Activated effector memory CD4-positive, alpha-beta T cell treated with Interleukin-2 at 50 U/mL for 16 hours (primary cell): ENCODE measurements at places on chromosomes 2 and 18.
A peak's percentile ranks its signal among the peaks of the same experiment; 100 is the strongest.

GRCh38 chr2:130334026-130334425 is 8.7 kb upstream of the IMP4 start:
- no peak for DNase-seq

GRCh38 chr2:8981876-8982275 is 21.6 kb downstream of the MBOAT2 start:
- DNase-seq = no peak

DNA sequence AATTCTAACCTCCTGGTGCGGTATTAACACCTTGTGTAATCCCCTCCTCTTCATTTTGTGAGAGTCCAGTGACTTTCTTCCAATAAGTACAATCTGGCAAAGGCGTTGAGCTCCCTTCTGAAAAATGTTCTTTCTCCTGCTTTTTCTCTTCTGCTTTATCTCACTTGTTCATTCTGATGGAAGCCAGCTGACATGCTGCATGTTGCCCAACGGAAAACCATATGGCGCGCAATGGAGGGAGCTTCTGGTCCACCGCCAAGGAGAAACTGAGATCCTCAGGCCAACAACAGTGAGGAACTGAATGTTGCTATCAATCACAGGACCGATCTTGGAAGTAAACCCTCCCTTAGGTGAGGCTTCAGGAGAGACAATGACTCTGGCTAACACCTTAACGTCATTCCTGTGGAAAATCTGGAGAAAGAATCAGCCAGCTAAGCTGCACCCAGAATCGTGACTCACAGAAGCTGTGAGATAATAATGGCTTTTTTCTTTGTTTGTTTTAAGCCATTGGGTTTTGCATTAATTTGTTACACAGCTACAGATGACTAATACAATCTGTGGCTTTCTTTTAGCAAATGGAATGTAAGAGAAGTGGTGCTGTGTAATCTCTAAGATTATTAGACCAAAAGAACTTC is 1323.9 kb upstream of the DDX18 start:
- no peak for DNase-seq

DNA sequence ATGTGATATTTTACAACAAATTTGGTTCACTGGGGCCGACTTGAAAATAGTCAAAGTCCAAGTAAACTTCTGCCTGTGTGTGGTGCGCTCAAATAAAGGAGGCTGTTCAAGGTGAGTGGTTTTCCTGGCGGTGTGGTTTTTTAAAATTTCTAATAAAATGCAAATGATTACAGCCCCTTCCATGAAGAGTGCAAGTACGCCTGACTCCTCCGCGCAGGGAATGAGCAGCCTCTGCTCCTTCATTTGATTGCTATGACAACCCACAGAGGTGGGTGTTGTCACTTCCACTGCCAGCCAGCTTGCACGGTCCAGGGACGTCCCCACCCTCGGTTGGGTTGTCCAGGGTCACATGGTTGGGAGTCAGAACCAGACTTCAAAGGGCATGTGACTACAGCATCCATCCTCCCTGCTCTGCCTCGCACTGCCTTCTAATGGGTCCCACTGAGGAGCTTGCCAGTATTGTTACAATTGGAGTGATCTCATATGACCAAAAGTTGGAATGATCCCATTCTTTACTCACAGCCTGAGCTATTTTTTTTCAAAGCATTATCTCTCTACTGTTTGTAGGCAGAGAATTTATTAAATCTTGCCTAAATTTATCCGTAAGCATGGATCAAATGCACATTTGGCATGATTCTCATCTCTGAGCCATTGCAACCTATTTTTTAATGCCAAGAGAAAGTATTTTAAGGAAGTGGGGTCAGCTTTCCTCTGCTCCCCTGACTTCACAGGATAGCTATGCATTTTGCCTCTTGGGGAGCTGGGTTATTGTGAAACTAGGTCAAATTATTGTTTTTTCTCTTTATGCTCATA is 121.3 kb downstream of the AGAP1 start:
- DNase-seq = no peak

DNA sequence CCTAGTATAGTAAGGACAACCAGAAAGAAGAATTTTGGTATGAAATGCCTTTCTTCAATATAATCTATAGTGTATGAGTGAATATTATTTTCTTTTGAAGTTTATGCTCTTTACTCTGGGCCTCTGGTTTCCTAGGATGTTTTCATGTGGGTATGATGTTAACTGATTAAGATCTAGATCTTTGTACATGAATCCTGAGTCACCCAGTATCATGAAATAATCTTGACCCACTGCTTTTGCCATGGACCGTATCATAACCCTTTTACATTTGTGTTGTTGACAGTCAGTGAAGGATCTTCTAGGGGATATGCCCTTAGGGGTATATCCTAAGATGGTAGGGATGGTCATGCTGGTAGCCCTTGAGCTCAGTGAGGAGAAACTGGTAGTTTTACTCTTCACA is 100.3 kb downstream of the RAB3GAP1 start:
- no peak for DNase-seq

GRCh38 chr2:181252262-181253148 is 204.7 kb upstream of the ITGA4 start:
- no peak for DNase-seq

GRCh38 chr2:130776550-130776949 is 21.2 kb downstream of the AMER3 start:
- no peak for DNase-seq

GRCh38 chr2:143575340-143575739 is 446.1 kb downstream of the ARHGAP15 start:
- DNase-seq = no peak

DNA sequence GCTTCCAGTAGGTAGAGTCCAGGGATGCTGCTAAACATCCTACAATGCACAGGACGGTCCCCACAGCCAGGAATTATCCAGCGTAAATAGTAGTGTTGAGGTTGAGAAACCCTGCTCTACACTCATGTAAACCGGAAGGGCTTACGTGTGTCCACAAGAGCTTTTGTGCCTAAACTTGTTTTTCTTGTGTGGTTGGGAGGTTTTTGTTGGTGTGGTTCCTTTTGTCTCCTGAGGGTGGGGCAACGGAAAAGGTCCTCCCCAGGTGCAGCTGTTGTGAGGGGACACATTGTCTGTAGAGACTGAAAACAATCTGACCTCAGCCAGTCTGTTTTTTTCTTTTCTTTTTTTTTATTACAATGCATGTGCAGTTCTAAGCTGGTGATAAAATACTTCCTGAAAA is 72.7 kb upstream of the MGAT5 start:
- peak; percentile 51 for DNase-seq

DNA sequence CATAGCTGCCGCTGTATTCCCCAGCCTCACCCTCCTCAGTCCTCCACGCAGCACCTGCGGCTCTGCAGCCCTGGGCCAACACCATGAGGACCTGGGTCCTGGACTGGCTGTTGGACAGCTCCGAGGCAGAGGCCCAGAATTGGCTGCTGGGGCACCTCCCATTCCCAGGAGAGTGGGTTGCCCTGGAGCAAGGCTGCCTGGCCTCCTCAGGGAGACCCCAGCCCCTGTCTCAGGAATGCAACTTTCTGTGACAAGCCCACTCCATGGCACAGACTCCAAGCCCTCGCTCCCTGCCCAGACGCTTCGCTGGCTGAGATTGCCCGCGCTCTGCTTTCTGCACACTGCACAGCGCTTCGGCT is 33.0 kb downstream of the CYP26B1 start:
- DNase-seq = no peak

GRCh38 chr2:128798502-128799283 is 480.0 kb upstream of the HS6ST1 start:
- DNase-seq = no peak

- no peak for DNase-seq
Measured at GRCh38 chr2:192809173-192809572, 614.4 kb upstream of the TMEFF2 start.
